Fibroblast of lung (primary cell): ENCODE measurements at places on chromosomes 16 and 17. TPM values are rescaled to one million over a fixed set of nuclear protein-coding genes. Genes with fewer than 3 reads are reported as not detected.

- H3K27ac ChIP-seq = no peak overlapping the region
- H3K36me3 ChIP-seq = peaks cover 28% of the 10 kb centered on the region
- no peak for DNase-seq
- H3K27me3 ChIP-seq = no peaks in the 10 kb centered on the region
- H3K4me3 ChIP-seq = no peak overlapping the region
These were observed 14.4 kb downstream of the ELAC2 start for GRCh38 chr17:13003454-13003851.

DNA sequence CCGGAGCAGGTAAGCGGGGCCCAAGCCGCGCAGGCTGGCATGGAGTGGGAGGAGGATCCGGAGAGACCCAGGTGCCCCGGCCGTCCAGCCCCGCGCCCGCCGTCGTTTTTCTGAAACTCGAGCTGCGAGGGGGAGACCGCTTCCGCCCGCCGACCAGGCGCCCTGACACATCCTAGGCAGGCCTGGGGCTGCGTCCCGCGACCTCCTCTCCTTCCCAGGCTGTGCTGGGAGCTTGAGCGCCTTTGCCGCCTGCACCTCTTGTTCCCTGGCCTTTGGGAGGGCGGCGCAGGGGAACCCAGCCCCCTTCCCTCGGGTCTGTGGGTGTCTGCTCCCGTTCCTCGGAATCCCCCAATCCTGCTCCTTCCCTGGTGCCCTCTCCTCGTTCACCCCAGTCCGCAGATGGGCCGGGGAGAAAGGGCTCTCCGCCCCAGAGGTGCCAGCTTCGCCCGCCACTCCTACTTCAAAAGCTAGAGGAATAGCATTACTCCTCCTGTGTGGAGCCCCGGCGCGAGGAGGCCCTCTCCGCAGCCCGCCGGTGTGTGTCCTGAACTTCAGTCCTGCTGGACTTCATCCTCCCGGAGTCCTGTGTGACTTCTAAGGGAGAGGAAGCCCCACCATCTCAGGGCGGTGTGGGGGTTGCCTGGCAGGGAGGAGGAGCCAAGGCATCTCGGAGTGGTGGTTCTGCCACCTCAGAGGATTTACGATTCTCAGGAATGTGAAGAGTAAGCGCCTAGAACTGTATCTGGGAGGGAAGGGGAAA is 1.0 kb downstream of the NHERF1 start:
- peaks cover 9% of the 10 kb centered on the region for H3K4me1 ChIP-seq
- H3K27me3 ChIP-seq = no peaks in the 10 kb centered on the region
- H3K36me3 ChIP-seq = no peaks in the 10 kb centered on the region

- no peaks in the 10 kb centered on the region for H3K27me3 ChIP-seq
- H3K4me3 ChIP-seq = no peak overlapping the region
- DNase-seq = no peak
- H3K27ac ChIP-seq = no peak overlapping the region
- no peaks in the 10 kb centered on the region for H3K36me3 ChIP-seq
- H3K4me1 ChIP-seq = no peaks in the 10 kb centered on the region
These were observed 200.0 kb downstream of the NTN1 start for GRCh38 chr17:9221147-9221921.

GRCh38 chr17:33229499-33229898 is 63.6 kb downstream of the ASIC2 start:
- no peak overlapping the region for H3K27ac ChIP-seq
- no peak overlapping the region for H3K4me3 ChIP-seq
- no peaks in the 10 kb centered on the region for H3K4me1 ChIP-seq
- no peak for DNase-seq

- H3K4me1 ChIP-seq = no peaks in the 10 kb centered on the region
- no peak overlapping the region for H3K27ac ChIP-seq
- H3K4me3 ChIP-seq = no peak overlapping the region
- no peak for DNase-seq
- no peaks in the 10 kb centered on the region for H3K27me3 ChIP-seq
These were observed 217.3 kb upstream of the IRX3 start for GRCh38 chr16:54503856-54504219.

- no peak overlapping the region for H3K27ac ChIP-seq
- H3K36me3 ChIP-seq = peaks cover 4% of the 10 kb centered on the region
- no peaks in the 10 kb centered on the region for H3K27me3 ChIP-seq
- H3K4me1 ChIP-seq = peaks cover 2% of the 10 kb centered on the region
These were observed 18.0 kb downstream of the ATPAF2 start for GRCh38 chr17:18020971-18021370.

DNA sequence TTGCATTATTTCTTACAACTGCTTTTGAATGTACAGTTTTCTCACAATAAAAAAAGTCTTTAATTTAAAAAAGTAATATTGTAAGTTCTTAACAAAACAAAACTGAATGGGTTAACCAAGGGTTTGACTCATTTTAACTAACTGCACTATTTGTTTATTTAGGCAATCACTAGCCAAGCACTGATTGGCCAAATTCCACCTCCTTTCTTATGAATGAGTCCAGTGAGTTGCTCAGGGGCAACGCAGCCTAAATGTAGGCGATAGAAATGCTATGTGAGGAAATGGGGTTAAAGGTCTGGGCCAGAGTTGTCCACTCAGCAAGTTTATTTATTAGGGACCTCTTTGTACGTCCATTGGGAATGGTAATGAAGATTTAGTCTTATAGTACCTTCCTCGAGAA is 89.6 kb upstream of the MAF start:
- no peaks in the 10 kb centered on the region for H3K36me3 ChIP-seq
- peak; percentile 17 for DNase-seq
- no peaks in the 10 kb centered on the region for H3K27me3 ChIP-seq
- no peak overlapping the region for H3K27ac ChIP-seq

DNA sequence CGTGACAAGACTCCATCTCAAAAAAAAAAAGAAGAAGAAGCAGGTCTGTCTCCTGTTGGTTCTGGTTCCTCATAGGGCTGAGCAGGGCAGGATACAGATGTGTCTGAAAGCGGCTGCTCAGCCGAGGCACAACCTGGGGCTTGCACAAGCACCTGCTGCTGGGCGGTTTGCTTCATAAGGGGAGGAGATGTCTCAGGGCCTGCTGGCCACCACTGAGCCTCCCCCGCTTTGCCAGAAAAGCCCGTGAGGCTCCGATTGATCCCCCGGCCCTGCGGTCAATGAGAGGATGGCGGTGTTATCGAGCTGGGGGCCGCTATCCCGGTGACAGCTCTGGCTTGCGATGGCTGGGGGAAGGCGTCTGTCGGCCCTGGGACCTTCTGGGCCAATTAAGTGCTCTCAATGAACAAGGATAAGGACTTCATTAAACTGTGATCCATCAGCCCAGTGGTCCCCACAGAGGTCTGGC is 162.0 kb downstream of the SDK2 start:
- H3K27me3 ChIP-seq = no peaks in the 10 kb centered on the region
- no peaks in the 10 kb centered on the region for H3K4me1 ChIP-seq
- DNase-seq = no peak
- no peak overlapping the region for H3K4me3 ChIP-seq

DNA sequence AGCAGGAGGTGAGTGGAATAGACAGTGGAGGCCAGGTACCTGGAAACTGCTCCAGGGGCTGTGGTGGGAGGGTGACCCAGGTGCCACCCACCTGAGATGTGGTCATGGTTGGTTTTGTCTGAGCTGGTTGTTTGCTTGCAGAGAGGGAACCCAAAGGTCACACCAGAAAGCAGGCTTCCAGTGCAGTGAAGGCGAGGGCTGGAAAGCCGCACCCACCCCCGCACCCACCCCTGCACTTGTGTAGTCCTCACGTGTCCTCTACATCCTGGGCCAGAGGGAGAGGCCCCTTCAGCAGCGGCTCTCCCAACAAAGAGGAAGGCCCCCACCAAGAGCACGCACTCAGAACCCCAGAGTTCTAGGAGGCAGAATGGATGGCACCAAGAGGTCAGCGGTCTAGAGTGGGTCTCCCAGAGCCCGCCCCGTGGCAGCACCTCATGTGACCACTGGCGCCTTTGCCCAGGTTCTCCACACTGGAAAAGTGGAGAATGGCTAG is 92.6 kb upstream of the CBX4 start:
- H3K27ac ChIP-seq = no peak overlapping the region
- H3K4me1 ChIP-seq = no peaks in the 10 kb centered on the region
- H3K27me3 ChIP-seq = peaks cover 29% of the 10 kb centered on the region
- no peaks in the 10 kb centered on the region for H3K36me3 ChIP-seq

GRCh38 chr16:9297437-9298113 is 206.1 kb downstream of the HAPSTR1 start:
- H3K4me1 ChIP-seq = no peaks in the 10 kb centered on the region
- no peak overlapping the region for H3K4me3 ChIP-seq
- DNase-seq = no peak
- H3K27ac ChIP-seq = no peak overlapping the region

DNA sequence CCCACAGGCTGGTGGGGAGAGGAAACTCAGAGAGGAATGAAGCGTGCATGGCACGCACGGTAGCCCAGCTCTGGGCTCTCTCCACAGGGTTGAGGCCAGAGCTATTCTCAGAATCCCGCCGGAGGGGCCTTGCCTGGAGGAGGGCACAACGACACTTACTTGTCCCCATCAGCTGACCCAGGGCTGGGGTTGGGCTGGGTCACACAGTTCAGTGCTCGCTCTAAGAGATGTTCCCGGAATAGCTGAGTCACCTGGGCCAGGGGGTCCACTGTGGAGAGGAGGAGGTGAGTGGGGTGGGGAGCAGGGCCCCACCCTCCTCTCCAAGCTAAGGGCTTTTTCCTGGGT is 21.8 kb downstream of the SREBF1 start:
- H3K27me3 ChIP-seq = no peaks in the 10 kb centered on the region
- DNase-seq = no peak
- peaks cover 54% of the 10 kb centered on the region for H3K36me3 ChIP-seq
- no peak overlapping the region for H3K27ac ChIP-seq

GRCh38 chr17:80746262-80746935 is 201.8 kb downstream of the RPTOR start:
- no peaks in the 10 kb centered on the region for H3K27me3 ChIP-seq
- H3K4me1 ChIP-seq = peaks cover 5% of the 10 kb centered on the region
- DNase-seq = no peak
- no peak overlapping the region for H3K4me3 ChIP-seq
- no peak overlapping the region for H3K27ac ChIP-seq

DNA sequence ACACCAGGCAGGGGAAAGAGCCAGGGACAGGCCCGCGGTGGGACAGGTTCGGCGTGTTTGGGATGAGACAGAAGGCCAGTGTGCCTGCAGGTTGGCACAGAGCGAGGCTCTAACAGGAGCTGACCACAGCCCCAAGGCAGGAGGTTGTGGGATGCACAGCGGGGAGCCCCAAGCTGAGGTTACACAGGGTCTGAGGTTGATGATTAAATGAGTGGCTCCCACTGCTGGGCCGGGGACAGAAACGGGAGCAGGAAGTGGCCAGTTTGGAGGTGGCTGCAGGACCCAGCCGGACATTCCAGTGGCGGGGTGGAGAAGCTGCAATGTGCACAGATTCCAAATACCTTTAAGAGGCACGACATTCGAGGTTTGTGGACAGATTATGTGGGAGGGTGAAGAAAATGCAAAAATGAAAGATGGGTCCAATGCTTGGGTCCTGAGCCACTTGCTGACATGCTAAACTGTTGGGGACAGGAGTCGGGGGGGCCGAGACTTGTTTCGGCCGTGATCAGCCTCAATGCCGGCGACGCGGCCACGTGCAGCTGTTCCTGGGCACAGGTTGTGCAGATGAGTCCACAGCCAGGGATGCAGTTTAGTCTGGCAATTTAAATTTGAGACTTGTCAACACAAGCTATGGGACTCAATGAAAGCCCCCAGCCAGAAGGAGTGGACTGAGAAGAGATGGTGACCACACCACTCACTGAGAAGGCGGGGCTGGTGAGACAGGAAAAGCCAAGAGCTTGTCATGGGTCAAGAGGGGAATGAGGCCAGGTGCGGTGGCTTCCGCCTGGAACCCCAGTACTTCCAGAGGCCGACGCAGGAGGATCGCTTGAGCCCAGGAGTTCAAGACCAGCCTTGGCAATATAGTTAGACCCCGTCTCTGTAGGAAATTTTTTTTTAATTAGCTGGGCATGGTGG is 8.7 kb downstream of the ENPP7 start:
- H3K36me3 ChIP-seq = no peaks in the 10 kb centered on the region
- no peak overlapping the region for H3K27ac ChIP-seq
- H3K4me3 ChIP-seq = no peak overlapping the region
- peaks cover 3% of the 10 kb centered on the region for H3K27me3 ChIP-seq
- DNase-seq = no peak

DNA sequence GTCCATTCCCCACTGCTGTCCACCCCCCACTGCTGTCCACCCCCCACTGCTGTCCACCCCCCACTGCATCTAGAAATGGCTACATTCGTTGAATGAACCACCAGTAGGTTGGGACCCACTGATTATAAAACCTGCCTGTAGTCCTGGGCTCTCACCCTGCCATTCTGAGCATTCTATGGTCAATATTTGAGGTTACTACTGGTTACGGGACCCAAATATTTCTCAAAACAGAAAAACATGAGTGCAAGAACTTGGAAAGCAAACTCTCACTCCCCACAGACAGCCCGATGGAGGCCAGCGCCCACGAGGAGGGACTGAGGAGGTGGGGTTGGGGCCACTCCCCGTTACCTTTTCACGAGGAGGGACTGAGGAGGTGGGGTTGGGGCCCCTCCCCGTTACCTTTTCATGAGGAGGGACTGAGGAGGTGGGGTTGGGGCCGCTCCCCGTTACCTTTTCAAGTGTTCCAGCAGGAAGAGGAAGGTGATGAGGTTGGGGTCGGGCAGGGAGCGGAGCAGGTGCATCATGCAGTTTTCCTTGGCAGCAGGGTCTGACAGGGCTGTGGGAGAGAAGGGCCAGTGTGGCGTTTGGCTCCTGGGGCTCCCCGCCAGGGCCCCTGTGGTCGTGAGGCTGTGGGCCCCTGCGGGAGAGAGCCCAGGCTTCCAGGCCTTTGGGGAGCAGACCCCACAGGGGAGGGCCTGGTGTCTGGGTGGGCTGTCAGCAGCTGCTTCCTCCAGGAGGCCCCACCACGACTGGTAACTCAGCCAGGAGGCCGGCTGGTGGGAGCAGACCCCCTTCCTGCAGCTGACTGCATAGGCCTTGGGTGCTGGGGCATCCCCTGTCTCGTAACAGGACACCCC is 12.5 kb downstream of the TIMM22 start:
- H3K4me3 ChIP-seq = no peak overlapping the region
- H3K36me3 ChIP-seq = peaks cover 16% of the 10 kb centered on the region
- H3K27me3 ChIP-seq = no peaks in the 10 kb centered on the region
- no peak for DNase-seq
- peaks cover 11% of the 10 kb centered on the region for H3K4me1 ChIP-seq

DNA sequence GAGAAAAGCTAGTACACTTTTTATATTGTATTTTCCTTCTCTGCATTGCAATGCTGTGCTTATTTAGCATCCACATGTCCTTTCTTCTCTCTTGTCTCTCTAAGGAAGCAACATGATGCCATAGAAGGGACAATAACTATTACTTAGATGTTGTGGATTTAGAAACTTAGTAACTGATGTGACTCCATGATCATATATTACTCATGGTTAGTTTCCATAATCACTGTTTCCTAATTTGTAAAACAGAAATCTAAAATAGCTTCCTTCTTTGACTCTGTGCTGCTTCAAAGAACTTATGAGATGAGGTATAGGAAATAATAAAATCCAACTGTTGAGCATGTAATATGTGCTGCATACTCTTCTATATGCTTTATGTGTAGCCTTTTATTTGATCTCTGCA is 6.6 kb upstream of the ABCA5 start:
- H3K27ac ChIP-seq = no peak overlapping the region
- no peak overlapping the region for H3K4me3 ChIP-seq
- no peaks in the 10 kb centered on the region for H3K4me1 ChIP-seq
- no peaks in the 10 kb centered on the region for H3K27me3 ChIP-seq

- H3K27me3 ChIP-seq = no peaks in the 10 kb centered on the region
- no peak overlapping the region for H3K4me3 ChIP-seq
- DNase-seq = no peak
- no peaks in the 10 kb centered on the region for H3K36me3 ChIP-seq
- no peak overlapping the region for H3K27ac ChIP-seq
These were observed 229.3 kb downstream of the IRF8 start for GRCh38 chr16:86128246-86128645.

SSTR5 gene
- polyA plus RNA-seq = not detected in 2 replicates

KRTAP1-4 gene
- polyA plus RNA-seq = not detected in 2 replicates

E2F4 gene
- 59.9 and 70.4 TPM in 2 replicates for polyA plus RNA-seq

GRAPL gene
- polyA plus RNA-seq = not detected in 2 replicates

DRC7 gene
- polyA plus RNA-seq = not detected in 2 replicates

SPIRE2 gene
- polyA plus RNA-seq = 0.59 and 1.8 TPM in 2 replicates

CX3CL1 gene
- 0.46 TPM in 1 of 2 replicates, not detected in the other for polyA plus RNA-seq
